Stimulated activated CD8-positive, alpha-beta memory T cell treated with anti-CD3 and anti-CD28 coated beads, Interleukin-2, amount 100 ng/mL, for 1 hour (primary cell): ENCODE measurements at places on chromosomes 2 and 18.

DNA sequence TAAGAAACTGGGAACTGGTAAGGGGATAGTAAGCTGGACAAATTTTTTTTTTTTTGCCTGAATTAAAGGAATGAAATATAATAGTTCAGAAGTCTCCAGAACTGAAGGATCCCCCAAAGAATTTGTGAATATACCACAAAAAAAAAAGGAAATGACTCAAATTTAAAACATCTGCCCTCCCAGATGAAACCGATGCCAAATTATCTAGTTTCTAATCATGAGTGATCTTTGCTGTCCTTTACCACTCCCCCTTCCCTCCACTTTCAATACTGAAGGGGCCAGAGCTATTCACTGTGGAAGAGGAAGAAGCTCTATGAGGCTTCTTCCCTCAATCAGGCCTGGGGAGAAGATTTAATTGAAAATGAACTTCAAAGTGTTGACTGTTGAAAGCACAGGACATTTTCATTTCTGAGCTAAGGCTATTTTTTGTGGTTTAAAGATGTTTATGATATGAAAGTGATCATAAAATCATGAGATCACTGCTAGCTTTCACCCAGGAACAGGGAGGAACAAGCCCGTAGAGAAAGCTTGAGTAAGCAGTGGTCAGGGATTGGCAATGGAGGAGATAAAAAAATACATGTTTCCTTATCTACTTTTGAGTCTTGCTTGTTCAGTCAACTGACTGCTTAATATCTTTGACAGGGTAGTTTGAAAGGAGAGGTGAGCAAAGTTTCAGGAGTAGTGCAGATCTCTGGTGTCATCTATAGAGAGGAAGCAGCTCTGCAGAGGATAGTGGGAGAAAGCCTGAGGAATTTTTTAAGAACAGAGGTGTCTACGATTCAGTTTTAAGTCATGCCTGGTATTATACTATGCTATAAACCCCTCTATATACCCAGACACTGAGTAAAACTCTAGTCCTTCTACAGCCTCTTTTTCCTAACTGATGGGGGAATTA lies 409.5 kb upstream of the FIGN start:
- DNase-seq, result no peak

GRCh38 chr2:163401481-163401880 lies 334.3 kb downstream of the FIGN start:
- no peak for DNase-seq

DNA sequence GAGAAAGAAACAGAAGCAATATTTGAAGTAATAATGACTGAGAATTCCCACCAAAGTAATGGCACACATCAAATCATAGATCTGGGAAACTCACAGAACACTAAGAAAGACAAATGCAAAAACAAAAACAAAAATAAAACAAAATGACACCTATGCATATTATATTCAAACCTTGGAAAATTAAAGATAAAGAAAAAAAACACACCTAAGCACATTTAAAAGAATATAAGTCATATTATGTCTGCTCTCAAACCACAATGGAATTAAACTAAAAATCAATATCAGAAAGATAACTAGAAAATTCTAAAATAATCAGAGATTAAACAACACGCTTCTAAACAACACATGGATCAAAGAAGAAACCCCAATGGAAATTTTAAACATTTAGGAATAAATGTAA lies 59.7 kb upstream of the GALNT5 start:
- DNase-seq, result no peak

- no peak for DNase-seq
Measured at GRCh38 chr18:59141294-59142068, 1.8 kb downstream of the SEC11C start.

DNA sequence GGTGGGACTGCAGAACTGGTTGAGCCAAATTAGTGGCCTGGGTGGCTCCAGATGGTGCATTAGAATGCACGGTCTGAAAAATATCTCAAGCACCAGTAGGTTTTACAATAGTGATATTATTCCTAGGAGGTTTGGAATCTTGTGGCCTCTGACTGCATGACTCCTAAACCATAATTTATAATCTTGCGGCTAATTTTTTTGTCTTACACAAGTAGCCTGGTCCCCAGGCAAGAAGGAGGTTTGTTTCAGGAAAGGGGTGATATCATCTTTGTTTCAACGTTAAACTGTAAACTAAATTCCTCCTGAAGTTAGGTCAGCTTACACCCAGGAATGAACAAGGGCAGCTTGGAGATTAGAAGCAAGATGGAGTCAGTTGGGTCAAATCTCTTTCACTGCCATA lies 98.9 kb upstream of the ARL4C start:
- no peak for DNase-seq
